Panc1 (cell line): ENCODE measurements at places on chromosomes 4 and X. TPM values are rescaled to one million over a fixed set of nuclear protein-coding genes. Genes with fewer than 3 reads are reported as not detected.

GRCh38 chrX:40468033-40468846, 112.5 kb upstream of the ATP6AP2 start:
- H3K4me3 ChIP-seq, result no peak overlapping the region
- H3K4me1 ChIP-seq, result no peaks in the 10 kb centered on the region
- H3K27me3 ChIP-seq, result no peaks in the 10 kb centered on the region
- H3K27ac ChIP-seq, result no peak overlapping the region

DNA sequence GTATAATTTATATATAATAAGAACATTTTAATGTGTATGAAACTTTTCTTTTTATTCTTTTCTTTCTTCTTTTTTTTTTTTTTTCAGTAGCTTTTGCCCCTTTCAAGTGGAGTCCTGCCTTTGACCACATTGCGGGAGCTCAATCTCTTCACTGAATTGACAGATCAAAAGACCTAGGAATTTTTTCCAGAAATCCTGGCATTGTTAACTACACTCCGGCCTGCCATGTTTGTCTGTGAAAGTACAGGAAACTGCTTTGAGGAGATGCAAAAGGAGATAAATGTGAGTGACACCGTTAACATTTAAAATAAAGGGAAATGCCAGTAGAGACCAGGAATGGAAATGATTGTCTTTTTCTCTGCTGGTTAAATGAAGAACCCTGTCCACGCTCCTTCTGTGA, 159.3 kb upstream of the VCX3A start:
- H3K27me3 ChIP-seq, result no peaks in the 10 kb centered on the region
- no peak overlapping the region for H3K27ac ChIP-seq
- H3K4me1 ChIP-seq, result no peaks in the 10 kb centered on the region
- no peaks in the 10 kb centered on the region for H3K36me3 ChIP-seq

- H3K27me3 ChIP-seq, result no peaks in the 10 kb centered on the region; the same call in 1 of the 2 replicates
- no peak overlapping the region for H3K4me3 ChIP-seq
- H3K27ac ChIP-seq, result no peak overlapping the region
- H3K36me3 ChIP-seq, result no peaks in the 10 kb centered on the region
- DNase-seq, result no peak
Measured at GRCh38 chrX:54509400-54509799, 13.4 kb upstream of the FGD1 start.

TMPRSS11B gene
- not detected for total RNA-seq

PIM2 gene
- 52.6 TPM for total RNA-seq

MSMO1 gene
- 53.9 TPM for total RNA-seq

DNA sequence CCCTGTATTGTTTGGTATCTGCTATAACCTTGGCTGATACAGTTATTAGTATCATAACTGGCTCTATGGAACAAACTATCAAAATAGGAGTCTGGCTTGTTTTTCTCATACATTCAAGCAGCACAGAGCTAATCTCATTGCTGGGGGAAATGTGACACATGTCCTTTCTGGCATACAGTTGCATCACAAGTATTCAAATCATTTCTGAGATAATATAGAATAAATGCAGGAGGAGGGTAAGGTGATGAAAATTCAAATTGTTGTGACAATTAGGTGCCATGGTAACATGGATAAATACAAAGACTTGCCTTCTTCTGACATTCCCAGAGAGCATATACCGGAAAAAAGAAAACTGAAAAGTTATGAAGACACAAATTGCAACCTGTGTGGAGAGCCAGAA, 2706.8 kb downstream of the ARAP2 start:
- no peaks in the 10 kb centered on the region for H3K4me1 ChIP-seq
- H3K27me3 ChIP-seq, result no peaks in the 10 kb centered on the region
- H3K27ac ChIP-seq, result no peak overlapping the region
- no peak for DNase-seq
- no peak overlapping the region for H3K4me3 ChIP-seq

DNA sequence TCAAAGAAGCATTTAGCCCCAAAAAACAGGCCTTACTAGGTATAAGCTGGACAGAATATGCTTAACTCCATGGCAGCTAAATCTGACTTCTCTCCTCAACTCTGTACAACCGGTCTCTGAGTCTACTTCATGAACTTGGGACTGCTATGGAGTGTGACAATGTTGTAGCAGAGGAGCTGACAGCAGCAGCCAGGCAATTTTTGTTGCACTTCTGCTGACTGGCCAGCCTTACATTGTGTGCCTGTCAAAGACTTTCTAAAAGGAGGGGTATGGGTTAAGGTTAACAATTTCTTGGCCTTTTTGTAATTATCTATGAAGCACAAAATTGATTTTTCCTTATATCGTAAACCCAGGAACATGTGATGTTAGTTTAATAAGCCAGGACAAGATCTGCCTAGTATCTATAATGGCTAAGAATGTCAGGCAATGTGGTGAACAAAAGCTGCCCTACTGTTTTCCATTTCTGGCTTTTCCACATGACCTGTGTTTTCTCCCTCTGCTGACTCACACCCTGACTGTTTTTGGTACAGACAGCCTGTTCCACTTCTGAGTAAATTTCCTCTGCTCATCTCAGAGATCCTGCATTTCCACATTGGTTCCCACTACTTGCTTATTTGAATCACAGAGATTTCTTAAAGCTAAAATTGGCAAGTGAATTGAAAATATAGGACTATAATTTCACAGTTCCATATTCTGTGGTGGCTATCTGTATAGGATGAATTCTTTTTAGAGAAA, 9.3 kb downstream of the NOX1 start:
- no peak overlapping the region for H3K27ac ChIP-seq
- no peaks in the 10 kb centered on the region for H3K4me1 ChIP-seq
- no peaks in the 10 kb centered on the region for H3K36me3 ChIP-seq
- no peak for DNase-seq
